Stimulated activated CD4-positive, alpha-beta T cell treated with anti-CD3 and anti-CD28 coated beads, Interleukin-1b, Interleukin-23, amount 100 ng/mL, for 24 hours (primary cell): ENCODE measurements at places on chromosomes 3 and 15.
A peak's percentile ranks its signal among the peaks of the same experiment; 100 is the strongest.

DNA sequence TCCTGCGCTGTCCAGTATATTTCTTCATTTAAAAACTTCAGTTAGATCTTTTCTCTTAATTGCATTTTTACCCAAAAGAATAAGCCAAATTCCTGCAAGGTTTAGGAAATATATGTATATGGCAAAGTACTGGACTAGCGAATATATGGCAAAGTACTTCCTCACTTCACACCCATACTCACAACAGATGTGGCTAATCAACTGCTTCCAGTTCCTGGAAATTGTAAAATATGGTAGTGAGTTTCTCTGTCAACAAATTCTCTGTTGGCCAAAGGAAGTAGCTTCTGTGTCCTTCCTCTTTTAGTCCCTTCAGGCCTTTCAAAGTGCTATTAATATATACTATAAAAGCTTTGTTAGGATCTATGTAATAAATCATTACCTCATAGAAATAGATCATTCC, 22.0 kb downstream of the GPR15 start:
- DNase-seq, result no peak

DNA sequence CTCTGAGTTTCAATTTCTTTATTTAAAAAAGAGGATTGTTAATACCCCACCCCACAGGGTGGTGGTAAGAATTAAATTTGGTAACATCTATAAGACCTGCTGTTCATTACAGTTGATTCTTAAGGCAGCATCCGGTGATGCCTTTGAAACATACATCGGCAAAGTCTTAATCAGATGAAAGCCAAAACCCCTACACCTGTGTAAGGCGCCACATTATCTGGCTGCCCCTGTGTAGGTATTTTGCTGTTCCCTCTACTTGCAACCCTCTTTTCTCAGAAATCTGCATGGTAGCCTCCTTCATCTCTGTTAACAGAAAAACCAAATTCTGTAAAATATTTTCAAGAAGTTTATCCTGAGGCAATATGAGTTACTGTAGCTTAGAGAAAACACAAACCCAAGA, 90.0 kb downstream of the ST6GAL1 start:
- no peak for DNase-seq

DNA sequence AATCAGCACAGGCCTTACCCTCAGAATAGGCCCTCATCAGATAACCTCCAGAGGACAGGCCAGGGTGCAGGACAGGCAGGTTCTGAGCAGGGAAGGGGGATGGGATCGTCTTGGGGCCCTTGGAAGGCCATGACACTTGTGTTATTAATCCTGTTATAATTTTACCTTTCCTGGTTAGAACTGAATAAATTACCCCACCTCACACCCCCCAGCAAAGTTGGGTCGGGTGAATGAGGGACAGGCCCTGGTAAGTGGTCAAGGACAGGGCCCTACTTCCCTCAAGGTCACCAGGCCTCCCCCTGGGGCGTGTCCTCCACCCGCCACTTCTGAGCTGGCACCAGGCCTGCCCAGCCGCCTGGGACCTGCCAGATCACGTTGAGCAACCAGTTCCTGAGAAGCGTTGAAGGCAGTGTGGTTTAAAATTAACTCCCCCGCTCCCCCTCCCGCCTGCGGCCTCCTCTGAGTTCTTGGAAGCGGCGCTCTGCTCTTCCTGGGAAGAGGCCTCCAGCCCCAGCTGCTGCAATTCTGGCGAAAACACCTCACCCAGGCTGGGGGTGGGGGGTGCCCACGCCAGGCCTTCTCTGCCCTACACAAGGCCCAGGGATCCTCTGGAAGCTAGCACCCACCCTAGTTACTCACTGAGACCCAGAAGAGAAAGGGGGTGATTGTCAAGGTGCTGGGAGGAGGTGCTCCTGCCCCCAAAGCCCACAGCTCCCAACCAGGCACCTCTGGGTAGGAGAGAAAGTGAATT, 10.6 kb downstream of the CISH start:
- DNase-seq, result no peak

DNA sequence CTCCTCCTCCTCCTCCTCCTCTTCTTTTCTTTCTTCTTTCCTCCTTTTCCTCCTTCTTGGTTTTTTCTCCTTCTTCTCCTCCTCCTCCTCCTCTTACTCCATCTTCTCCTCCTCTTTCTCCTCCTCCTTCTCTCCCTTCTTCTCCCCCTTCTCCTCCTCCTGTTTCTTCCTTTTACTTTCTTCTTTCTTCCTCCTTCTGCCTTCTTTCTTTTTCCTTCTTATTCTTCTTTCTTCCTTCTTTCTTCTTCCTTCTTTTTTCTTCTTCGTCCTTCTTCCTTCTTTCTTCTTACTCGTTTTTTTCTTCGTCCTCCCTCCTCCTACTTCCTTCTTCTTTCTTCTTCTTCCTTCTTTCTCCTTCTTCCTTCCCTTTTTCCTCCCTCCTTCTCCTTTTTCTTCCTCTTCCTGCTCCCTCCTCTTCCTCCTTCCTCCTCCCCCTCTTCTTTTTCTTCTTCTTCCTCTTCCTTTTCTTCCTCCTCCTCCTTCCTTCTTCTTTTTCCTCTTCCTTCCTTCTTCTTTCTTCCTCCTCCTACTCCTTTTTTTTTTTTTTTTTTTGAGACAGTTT, 92.1 kb downstream of the SLMAP start:
- no peak for DNase-seq

GRCh38 chr3:45167011-45167911, 21.1 kb upstream of the CDCP1 start:
- DNase-seq, result peak; percentile 61

- no peak for DNase-seq
These were observed 209.6 kb upstream of the PLSCR5 start for GRCh38 chr3:146814601-146815315.

DNA sequence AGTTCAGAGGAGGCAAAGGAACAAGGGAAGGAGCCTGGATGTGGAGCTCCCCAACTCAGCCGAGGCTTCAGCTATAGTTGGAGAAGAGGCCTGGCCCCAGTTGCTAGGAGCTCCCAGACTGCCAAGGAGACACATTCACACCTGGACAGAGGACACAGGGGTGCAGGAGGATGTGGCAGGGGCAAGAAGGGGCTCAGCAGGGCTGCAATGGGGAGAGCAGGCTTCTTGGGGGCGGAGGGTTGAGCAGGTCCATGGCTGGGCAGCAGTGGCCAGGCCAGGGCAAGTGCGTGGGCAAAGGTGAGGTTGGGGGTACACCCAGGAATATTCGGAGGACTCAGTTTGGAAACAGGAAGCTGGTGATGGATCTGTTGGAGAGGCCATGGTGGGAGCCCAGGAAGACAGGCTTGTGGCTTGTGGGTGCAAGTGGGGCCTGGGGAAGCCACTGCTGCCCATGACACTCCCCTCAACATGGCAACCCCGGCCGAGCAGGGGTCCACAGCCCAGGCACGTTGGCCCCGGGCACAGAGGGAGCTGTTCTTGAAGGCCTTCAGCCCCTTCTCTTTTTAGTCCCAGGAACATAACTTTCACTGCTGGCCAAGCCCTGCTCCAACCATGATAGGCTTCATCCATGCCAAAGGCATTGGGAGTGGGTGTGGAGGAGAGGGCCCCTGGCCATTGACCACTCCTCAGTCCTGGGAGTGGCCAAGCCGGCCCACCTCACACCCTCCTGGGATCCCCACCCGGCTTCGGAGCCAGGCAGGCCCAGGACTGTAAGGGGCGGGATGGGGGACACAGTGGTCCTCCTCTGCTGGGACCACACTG, 33.3 kb downstream of the TSPAN3 start:
- no peak for DNase-seq

DNA sequence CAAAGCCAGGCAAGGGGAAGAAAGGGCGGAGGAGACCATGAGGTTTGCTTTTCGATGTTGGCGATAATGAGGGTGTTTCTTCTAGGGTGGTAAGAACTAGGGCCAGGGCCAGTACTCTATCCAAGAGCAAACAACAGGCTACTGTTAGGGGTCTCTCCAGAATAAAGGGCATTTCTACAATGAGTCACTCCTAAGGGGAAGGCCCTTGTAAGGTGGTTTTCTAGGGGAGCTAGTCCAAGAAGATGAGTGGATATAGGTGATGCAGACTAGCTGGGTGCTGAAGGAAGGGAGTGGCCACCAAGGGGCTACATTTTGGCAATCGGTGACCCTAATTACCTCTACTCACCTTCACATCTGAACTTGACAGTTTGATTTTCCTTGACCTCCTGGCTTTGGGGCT, 148.5 kb upstream of the HACD2 start:
- DNase-seq, result no peak

DNA sequence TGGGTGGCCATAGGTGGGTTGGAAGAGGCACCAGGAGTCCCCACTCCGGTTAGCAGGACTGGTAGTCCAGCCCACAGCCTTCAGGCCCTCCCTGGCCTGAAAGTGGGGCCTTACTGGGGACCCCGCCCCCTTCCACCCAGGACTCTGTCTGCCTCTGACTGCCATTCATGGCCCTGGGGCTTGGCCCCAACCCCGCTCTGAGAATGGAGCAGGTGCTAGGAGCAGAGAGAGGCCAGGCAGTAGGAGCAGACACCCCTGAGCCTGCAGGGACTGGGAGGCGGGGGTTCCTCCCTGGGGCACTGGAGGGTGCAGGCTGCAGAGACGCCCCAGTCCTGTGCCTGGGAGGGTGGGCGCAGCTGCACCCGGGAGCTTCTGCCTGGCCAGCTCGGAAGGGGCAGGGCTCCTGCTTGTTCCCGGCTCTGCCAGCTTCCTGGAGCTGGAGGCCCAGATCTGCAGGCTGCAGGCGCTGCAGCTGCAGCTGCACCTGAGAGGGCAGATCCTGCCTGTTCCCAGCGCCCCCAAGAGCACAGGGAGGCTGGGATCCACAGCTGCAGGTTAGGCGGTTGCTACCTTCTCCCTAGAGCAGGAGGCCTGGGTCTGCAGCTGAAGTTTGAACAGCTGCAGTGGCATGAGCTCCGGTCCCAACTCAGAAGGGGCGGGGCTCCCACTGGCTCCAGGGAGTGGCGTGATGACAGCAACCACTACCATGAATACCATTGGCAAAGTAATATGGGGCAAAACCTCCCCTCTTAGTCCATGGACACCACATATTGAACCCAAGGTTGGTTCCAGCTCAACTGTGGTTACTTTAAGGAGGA, 194.7 kb downstream of the SQOR start:
- DNase-seq, result no peak

DNA sequence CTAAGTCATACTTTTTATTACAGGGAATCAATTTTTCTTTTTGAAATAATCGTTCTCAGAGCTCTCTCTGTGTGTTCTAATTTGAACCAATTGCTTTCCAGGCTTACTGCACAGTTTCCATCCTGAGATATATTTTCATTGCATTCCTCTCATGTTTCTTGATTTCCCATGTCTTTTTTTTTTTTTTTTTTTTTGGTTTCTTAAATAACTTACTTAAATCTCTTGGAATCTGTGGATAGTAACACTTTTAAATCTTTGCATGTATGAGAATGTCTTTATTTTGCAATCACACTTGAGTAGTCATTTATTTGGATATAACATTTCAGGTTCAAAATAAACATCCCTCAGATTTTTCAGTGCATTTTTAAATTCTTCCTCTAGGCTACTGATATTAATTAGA, 14.5 kb upstream of the ABTB1 start:
- DNase-seq, result no peak

DNA sequence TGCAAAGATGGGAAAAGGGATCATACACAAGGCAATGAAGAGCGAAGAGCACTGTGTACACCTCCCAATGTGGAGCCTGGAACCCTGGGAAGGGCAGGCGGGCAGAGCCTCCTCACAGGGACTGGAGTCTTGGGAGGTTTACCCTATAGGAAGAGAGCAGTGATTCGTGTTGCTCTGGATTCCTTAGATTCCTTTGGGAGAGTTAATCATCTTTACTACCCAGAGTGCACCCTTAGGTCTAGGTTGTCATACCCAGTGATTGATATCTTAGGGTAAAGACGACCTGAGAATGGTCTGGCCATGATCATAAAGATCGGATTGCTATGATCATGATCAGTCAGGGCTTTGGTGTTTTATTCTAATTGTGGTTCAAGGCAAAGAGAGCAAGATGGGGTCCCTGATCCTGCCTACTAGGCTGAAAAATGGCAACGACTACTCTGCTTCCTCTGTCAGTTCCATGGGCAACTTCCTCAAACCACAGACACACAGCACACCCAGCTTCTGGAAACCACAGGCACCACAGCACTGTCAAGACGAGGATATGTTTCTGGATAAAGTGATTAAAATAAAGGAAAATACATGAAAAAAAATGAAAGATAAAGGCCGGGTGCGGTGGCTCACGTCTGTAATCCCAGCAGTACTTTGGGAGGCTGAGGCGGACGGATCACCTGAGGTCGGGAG, 20.4 kb upstream of the MAP6D1 start:
- DNase-seq, result no peak

GRCh38 chr3:16132928-16133327, 41.6 kb upstream of the GALNT15 start:
- no peak for DNase-seq

GRCh38 chr3:71101014-71101413, 482.5 kb downstream of the FOXP1 start:
- no peak for DNase-seq

DNA sequence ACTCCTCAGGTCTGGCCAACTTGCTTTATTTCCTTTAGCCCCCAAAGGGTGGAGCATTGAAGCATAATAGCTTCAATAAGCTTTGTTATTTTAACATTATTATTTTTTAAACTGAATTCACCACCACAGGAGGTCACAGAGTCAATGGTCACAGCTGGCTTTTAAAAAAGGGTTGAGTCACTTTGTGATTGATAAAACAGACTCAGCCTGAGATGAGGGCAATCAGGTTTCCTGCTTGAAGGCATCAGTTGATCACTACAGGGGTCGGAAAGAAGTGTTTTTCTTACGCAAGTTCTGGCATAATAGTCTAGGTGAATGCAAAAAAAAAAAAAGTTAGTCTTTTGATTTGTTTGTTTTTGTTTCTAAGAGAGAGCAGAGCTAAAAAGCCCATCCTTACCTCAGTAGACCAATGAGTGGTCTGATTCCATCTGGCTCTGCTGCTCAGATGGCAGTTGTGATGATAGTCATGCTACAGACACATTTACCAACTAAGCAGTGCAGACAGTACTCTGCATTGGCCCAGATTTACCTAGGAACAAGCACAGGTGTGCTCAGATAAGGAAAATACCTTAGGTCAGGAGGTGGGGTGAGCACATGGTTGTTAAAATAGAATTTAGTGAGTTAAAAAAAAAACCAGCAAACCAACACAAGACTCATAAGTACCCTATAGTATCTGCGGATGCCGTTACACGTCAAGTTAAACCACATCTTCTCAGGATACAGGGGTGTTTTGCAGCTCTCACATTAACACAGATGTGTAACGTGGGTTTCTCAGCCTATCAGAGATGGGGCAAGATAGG, 22.6 kb downstream of the ZNF80 start:
- DNase-seq, result no peak

- DNase-seq, result no peak
These were observed 9.9 kb downstream of the GLYCTK start for GRCh38 chr3:52297242-52298148.

DNA sequence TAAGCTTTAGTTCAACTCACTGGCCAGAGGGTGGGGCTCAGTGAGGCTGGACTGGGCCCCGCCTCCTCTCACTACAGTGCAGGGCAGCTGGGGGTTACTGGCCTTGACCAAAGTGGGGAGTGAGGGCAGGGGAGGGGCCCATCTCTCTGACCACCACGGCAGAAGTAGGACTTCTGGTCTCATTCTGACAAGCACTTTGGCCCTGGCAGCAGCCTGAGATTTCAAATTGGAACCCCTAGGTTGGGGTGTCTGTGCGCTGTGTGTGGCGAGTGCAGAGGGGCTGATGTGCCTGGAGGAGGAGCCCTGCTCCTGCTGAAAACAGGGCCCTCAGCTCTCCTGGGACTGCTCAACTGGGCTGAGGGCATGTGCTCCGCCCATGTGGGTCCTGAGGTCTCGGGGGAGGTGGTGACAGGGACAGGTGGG, 60.3 kb upstream of the RPL32 start:
- DNase-seq, result no peak
